A549 treated with CpdA at 1 μM for 4 hours (cell line): ENCODE measurements at places on chromosomes 5 and 9. TPM values are rescaled to one million over a fixed set of nuclear protein-coding genes. Genes with fewer than 3 reads are reported as not detected.

The FOXD4L5 gene
- total RNA-seq: 0.05 to 0.12 TPM (median 0.06 TPM) in 3 of 5 replicates, not detected in the others

The SPACA9 gene
- 2.9 to 5.4 TPM (median 4.6 TPM) in 5 replicates for total RNA-seq

The KIF2A gene
- total RNA-seq: 29.1 to 50.7 TPM (median 37.0 TPM) in 5 replicates

The OGN gene
- total RNA-seq: not detected in 5 replicates

The COL5A1 gene
- 33.0 to 64.6 TPM (median 55.0 TPM) in 5 replicates for total RNA-seq

The SLIT3 gene
- total RNA-seq: 13.2 to 21.0 TPM (median 19.6 TPM) in 5 replicates

The EQTN gene
- total RNA-seq: not detected in 5 replicates

The PCDHA1 gene
- total RNA-seq: 0.12 to 0.23 TPM (median 0.21 TPM) in 5 replicates

The ARL14EPL gene
- total RNA-seq: 0.07 to 0.69 TPM (median 0.39 TPM) in 5 replicates

The NUTM2G gene
- not detected in 5 replicates for total RNA-seq

The ANXA6 gene
- 36.9 to 44.2 TPM (median 43.0 TPM) in 5 replicates for total RNA-seq

The C9orf152 gene
- 0.08 to 0.12 TPM (median 0.09 TPM) in 3 of 5 replicates, not detected in the others for total RNA-seq

The NR2F1-AS1 gene
- total RNA-seq: 2.8 to 4.8 TPM (median 3.8 TPM) in 5 replicates

The AFAP1L1 gene
- total RNA-seq: 4.4 to 6.3 TPM (median 5.5 TPM) in 5 replicates

The PDGFRB gene
- total RNA-seq: 0.08 to 0.34 TPM (median 0.18 TPM) in 5 replicates

The SPINK1 gene
- total RNA-seq: 0.57 to 1.9 TPM (median 0.92 TPM) in 4 of 5 replicates, not detected in the other

The SLC27A6 gene
- total RNA-seq: 0.05 TPM in 1 of 5 replicates, not detected in the others

The STC2 gene
- total RNA-seq: 53.7 to 87.1 TPM (median 59.5 TPM) in 5 replicates

The CYSRT1 gene
- 3.3 to 5.0 TPM (median 4.0 TPM) in 5 replicates for total RNA-seq

The BICD2 gene
- 27.1 to 31.8 TPM (median 30.3 TPM) in 5 replicates for total RNA-seq
